Cardiac muscle cell (in vitro differentiated cells and primary cell): ENCODE measurements at places on chromosomes 1 and 21.
A peak's percentile ranks its signal among the peaks of the same experiment; 100 is the strongest.

DNA sequence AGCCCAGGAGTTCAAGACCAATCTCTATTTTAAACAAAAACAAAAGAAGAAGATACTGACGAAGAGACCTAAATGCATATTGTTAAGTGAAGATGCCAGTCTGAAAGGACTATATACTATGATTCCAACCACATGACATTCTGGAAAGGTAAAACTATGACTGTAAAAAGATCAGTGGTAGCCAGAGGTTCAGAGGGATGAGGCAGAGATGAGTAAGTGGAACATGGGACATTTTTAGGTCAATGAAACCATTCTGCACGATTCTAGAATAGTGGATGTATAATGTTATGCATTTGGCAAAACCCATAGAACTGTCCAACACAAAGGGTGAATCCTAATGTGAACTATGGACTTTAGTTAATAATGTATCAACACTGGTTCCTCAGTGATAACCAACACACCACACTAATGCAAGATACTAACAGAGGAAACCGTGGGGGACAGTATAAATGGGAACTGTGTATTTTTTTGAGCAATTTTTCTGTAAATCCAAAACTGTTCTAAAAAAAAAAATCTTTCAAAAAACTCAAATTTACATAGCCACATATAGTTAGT, 8.2 kb downstream of the RC3H1 start:
- no peak for DNase-seq

DNA sequence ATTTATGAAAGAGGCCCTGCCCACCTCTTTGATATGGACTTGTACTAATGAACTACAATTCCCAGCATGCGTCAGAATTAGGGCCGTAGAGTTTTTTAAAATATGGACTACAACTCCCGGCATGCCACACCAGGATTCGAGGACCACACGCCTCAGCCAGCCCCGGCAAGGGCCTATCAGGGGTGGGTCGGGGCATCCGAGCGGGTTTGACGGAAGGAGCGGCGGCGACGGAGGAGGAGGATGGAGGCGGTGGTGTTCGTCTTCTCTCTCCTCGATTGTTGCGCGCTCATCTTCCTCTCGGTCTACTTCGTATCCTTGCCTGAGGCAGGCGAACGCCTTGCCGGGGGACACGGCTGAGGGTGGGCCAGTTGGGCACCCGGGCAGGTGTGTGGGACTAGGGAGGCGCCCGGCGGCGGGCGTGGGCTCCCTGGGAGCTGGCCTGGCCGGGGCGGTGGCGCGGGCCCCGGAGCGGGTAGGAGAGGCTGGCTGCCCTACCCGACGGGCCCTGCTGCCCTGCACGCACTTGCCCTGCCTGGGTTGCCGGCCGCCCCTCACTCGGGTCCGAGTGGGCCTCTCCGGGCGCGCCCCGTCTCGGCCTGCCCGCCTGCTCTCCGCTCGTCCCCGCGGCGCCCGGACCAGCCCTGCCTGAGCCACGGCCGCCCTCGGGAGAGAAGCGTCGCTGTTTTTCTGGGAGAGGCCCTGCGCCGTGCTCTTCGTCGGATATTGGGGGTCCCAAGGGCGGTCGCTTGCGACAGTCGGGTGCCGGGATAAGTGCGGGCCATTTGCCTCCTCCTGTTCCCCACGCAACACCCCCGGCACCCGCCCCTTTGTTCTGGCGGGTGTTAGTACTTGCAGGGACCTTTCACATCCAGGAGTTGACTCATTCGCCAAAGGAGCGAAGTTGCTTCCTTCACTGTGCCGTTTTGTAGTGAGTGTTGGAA, at the start of gene CNIH4:
Gene CNIH4 (plus strand): TSS at position 195 of the 941 bp plus-strand sequence. CDS start 46 bp downstream, at position 241.
- DNase-seq: peak; percentile 95

GRCh38 chr21:25646474-25646873, 7.4 kb downstream of the JAM2 start:
- DNase-seq: no peak

- no peak for DNase-seq
These were observed 87.9 kb upstream of the SERTAD4 start for GRCh38 chr1:210144736-210145135.

- no peak for DNase-seq
These were observed 188.8 kb downstream of the TTLL7 start for GRCh38 chr1:83810144-83810543.

GRCh38 chr1:55860326-55860725, 645.2 kb upstream of the USP24 start:
- no peak for DNase-seq

- DNase-seq: no peak
These were observed 21.1 kb upstream of the CDK18 start for GRCh38 chr1:205483372-205483771.

- peak; percentile 35 for DNase-seq
These were observed 55.0 kb upstream of the PAX7 start for GRCh38 chr1:18575620-18576019.

DNA sequence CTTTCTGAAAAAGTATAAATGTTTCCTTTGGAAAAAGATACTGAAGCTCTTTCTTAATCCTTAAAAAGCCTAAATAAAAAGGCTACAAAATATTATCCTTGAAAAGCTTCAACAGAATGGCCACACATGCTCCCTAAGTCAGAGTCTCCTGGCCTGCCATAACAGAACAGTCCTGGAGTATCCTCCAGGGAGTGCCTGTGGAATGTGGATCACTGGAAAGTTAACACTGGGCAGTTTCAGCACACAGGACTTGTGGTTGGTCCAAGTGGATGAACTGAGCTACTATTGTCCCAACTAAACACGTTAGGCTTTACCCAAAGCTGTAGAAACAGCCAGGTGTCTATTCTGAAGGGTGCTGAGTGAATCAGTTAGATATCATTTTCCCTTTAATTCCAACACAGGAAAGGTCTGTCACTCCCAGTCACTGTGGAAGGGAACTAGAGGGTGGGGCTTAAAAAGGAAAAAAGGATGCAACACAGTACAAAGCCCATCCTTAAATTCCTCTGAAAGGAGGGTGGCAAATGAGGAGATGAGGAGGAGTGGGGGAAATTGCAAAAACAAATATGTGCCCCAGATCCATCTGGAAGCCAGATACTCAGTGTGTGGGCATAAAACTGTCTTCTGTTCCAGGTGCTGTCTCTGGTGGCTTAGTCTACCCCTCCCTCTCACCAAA, 196.3 kb upstream of the SPAG17 start:
- no peak for DNase-seq
